T-helper 22 cell (primary cell): ENCODE measurements at places on chromosomes 11 and 22.

- peak; percentile 63 for DNase-seq
Measured at GRCh38 chr11:35146074-35146521, 7.1 kb downstream of the CD44 start.

GRCh38 chr11:96647621-96648020 is 257.8 kb downstream of the JRKL start:
- DNase-seq: no peak

DNA sequence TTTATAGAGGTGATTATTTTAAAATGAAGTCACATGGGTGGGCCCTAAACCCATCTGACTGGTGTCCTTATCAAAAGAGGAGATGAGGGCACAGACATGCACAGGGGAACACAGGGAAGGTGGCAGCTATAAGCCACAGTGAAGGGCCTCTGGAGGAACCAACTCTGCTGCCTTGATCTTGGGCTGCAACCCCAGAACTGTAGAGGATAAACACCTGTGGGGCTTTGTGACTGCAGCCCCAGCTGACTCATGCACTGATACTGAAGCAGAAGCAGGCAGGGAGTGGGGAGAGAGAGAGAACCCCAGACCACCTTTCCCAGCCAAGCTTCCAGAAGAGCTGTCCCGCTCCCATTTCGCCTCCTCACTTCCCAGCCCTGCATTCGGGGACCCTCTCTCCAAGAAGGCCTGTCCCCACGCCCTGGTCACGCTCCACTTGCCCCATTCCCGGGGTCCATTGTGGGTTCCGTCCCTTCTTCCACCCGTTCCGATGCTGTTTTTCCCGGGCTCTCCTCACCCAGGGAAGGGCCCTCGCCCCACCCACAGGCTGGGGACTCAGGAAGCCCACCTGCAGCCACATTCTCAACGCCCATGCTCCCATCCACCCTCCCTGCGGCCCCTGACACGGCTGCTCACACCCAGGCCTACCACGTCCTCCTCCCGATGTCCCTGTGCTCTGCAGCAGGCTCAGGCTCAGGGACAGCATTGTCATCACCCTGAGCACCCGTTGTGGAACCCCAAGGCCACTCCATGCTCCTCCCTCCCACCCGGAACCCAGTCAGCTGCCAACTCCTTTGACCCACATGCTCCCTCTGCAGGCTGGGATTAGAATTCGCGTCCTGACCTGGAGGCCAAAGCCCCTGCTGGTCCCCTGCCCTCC is 90.8 kb upstream of the SHANK2 start:
- no peak for DNase-seq

DNA sequence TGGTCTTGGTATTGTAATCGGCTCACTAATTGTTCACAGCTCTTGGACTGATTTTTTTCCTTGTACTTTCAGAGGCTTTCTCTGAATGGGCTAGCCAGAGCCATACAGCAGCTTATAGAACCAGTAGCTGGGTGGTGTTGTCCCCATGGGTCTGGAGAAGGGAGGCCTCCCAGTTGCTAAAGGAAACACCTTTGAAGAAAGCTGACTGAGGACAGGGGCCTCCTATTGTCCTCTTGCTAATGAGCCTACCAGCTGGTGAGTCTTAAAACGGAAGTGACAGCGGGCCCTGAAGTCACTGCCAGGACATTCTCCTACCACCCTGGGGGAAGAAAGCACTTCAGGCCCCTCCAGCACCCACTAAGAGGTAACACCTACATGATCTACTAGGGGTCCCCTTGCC is 9.9 kb downstream of the FADS3 start:
- no peak for DNase-seq

GRCh38 chr22:36673821-36674220 is 29.7 kb downstream of the CACNG2 start:
- no peak for DNase-seq

DNA sequence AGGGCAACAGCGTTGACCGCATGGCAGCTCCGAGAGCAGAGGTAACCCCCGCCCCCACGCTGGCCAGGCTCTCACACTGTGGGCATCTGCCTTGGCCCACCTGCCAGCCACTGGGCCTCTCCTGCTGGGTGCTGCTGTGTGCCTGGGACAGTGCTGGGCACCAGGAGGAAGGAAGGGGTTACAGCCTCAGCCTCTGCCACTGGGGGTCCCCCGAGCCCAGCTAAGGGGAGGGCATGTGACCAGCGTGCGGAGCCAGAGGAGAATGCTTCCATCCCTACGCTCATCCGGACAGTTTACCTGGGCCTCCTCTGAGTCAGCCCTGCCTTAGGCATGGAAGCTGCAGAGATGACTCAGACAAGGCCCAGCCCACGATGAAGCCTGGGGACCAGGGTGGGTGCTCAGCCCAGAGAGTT is 10.9 kb downstream of the NCF4 start:
- no peak for DNase-seq

DNA sequence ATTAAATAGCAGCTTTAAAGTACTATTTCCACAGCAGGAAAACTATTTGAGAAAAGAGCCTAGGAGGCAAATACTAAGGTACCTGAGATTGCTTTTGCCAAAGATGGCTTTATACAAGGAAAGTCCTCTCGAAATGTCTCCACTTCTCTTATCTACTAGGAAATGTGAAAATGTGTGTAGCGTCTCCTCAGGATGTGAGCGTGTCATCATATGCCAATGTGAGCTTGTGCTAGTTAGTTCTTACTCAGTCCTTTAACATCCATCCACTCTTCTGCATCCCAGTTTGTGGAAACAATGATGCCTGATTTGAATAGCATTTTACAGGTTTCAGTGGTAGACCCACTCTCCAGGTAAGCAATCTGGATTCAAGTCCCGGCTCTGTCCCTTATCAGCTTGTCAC is 421.0 kb downstream of the DYNC2H1 start:
- no peak for DNase-seq

- no peak for DNase-seq
Measured at GRCh38 chr11:79482800-79483199, 42.0 kb upstream of the TENM4 start.

GRCh38 chr11:66429983-66430602 is 8.6 kb downstream of the MRPL11 start:
- peak; percentile 29 for DNase-seq

DNA sequence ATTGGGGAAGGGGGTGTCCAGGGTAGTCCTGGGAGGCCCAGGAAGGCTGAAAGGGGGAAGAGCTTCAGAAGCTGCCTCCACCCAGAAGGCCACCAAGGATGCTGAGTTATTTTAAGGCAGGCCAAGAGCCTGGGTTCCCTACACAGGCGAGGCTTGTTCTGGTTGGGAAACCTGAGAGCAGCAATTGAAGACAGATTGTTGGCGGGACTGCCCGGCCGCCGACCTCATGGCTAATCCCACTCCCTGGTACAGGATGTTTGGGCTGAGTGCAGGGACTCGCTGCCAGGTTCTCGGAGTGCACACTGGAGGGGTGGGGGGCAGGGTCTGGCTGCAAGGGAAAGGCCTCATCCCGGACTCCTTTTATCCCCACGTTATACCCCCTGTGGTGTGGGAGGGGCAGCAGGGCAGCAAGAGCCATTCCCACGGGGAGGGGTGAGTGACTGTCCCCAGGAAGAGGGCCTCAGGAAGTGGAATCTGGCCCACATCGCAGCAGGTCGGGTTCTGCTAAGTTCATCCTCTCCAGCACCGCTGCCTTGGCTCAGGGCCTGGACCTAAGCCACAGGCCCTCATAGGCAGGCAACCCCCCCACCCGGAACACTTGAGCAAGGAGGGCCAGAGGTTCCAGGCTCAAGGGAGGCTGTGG is 43.6 kb upstream of the PRR5 start:
- no peak for DNase-seq

DNA sequence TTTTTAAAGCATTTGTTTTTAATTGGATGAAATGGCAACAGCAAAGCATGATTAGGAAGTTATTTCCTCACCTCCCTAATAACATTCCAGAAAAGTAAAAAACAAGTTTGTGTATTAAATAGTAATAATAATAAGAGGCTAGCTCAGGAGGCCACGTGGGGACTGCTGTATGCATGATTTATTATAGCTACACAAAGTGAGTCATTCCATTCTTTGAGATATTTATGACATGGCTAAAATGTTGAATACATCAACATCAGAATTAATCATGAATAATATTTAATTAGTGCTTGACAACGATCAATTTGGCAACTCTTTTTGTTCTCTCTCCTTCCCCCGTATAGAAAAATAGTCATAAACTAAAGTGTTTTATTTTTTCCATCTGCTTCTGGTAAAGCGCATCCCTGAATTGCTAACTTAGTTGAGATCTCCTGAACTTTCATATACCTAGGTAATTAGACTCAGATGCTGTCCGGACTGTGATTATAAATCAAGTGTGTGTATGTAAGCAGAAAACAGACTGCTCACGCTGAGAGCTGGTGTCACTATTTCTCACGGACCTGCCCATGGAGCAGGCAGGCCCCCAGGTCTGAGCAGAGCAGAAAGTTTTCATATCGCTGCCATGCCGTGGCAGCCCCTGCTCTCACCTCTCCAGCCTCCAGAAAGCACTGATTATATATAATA is 125.7 kb downstream of the WT1 start:
- no peak for DNase-seq

DNA sequence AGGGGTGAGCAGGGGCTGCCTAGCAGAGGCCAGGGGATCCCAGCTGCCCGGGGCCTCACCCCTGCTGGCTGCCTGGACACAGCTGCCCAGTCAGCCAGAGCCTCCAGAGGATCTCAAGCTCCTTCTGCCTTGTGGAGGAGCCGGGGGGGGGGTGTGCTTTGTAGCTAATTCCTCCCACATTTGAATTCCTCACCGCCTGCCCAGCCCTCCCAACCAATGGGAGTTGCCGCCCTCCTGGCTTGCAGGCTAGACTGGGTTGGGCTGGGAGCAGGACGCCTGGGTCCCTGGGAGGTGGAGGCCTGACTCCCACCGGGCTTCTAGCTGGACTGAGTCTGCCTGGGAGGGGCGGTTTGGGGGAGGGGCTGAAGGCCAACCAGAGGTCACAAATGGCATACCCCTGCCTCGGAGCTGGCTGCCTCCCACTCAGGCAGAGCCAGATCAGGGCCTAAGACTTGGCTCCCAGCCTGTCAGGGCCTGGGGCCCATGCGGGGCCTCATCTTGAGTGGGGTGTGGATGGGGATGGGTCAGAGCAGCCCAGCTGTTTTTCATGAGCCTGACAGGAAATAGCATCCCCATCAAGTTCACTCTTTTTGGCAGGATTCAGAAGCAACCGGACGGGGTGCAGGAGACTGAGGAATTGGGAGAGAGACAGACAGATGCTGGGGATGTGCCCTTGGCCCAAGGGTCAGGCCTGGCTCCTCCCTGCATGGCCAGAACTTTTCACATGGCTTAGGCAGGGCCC is 29.2 kb upstream of the PDE2A start:
- DNase-seq: no peak

GRCh38 chr11:117281159-117281558 is 10.0 kb upstream of the BACE1-AS start:
- DNase-seq: no peak

GRCh38 chr11:119258983-119259382 is 52.8 kb downstream of the CBL start:
- no peak for DNase-seq

DNA sequence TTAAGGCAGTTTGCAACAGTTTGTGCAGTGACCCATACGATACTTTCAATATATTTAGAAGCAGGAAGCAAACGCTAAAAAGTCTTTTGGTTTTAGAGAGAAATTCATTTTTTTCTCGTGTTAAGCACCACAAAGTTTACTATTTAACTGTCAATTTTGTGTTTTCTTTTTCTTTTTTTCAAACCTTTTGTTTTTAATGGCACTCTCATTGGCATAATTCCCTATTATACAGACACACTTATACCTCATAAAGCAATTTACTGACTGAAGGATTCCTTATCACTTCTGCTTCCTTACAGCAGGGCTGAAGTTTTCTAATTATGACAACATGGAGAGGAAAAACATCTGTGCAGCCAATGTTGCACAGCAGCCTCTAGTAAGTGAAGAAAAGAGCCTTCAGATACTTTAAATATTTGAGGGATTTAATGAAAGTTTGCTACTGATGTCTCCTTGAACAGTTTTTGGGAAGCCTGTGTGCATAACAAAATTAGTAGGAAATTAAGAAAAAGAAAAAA is 2191.2 kb downstream of the LRRC4C start:
- no peak for DNase-seq

DNA sequence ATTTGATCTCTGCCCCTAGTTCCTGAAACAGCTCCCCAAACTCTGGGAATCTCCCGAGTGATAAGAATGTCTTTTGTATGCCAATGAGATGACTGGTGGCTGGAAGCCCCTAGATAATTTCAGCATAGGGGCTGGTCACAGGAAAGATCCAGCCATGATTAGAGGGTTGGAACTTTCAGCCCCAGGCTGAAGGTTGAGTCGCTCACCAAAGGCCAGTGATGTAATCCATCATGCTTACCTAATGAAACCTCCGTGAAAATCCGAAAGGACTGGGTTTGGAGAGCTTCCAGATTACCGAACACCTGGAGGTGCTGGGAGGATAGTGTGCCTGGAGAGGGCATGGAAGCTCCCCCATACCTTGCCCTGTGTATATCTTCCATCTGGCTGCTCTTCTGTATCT is 26.0 kb downstream of the LRRC32 start:
- no peak for DNase-seq

DNA sequence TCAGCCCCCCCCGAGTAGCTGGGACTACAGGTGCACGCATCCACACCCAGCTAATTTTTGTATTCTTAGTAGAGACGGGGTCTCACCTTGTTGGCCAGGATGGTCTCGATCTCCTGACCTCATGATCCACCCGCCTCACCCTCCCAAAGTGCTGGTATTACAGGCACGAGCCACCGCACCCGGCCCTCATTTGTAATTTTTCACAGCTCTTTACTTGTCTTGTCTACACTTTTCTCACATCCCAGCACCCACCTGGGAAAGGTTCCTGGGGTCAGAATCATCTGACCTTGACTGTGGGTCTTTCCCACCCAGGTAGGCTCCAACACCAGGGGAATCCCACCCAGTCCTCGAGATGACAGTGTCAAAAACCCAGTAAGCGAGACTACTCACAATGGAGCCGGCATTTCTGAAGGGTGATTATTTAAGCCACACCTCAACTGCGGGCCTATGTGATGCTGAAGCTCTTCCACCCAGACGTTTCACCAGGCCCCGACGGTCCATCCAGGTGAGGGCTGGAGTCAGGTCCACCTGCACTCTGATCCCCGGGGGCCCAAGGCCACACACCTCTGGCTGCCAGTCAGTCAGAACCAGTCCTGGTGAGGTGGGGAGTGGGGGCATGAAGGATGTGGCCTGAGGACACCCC is 23.4 kb downstream of the CELSR1 start:
- DNase-seq: no peak
